Aorta (tissue), 5 donors: ENCODE measurements at places on chromosomes 13 and 19.

- DNase-seq: no peak
These were observed 27.0 kb upstream of the ARGLU1 start for GRCh38 chr13:106594980-106595379.

GRCh38 chr13:68851026-68851425 lies 1256.6 kb upstream of the ATXN8OS start:
- no peak for DNase-seq

DNA sequence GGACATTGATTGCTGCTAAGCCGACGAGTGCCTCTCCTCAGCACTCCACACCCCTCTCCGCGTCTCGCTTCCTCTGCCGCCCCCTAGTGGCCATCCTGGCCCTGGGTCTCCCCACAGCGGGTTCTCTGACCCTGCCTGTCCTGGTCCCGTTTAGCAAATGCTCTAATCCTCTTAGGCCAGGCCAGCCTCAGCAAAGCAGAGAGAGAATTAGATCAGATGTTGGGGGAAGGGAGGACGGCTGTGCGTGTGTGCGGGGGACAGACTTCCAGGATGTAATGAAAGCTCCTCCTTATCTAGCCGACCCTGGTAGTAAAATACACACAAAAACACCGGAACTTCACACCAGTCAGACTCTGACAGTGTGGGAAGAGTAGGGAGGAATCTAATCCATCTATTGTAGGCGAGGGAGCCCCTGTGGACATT lies 4.5 kb downstream of the TPRX2 start:
- DNase-seq: peak; percentile 97

GRCh38 chr13:27774651-27775050 lies 17.6 kb upstream of the GSX1 start:
- DNase-seq: no peak

GRCh38 chr19:29525901-29526729 lies at the start of gene VSTM2B:
Gene VSTM2B, plus strand, starts transcription at chr19:29525994. Its CDS starts 590 bp downstream, at chr19:29526584.
- DNase-seq: no peak

DNA sequence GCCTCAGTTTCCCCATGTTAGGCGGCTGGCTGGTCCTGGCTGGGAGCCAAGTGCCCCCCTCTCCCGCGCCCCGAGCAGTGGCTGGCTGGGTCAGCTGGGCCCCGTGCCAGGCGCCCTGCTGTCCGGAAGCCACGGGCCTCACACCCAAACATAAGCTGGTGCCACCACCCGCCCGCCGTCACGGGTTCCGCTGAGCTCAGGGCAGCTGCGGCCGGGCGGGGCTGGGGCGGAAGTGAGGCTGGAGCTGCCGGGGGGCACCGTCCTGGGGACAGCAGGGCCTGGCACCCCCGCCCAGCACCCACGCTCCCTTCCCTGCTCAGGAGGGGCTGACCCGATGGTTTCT lies 19.3 kb downstream of the HCN2 start:
- DNase-seq: no peak

DNA sequence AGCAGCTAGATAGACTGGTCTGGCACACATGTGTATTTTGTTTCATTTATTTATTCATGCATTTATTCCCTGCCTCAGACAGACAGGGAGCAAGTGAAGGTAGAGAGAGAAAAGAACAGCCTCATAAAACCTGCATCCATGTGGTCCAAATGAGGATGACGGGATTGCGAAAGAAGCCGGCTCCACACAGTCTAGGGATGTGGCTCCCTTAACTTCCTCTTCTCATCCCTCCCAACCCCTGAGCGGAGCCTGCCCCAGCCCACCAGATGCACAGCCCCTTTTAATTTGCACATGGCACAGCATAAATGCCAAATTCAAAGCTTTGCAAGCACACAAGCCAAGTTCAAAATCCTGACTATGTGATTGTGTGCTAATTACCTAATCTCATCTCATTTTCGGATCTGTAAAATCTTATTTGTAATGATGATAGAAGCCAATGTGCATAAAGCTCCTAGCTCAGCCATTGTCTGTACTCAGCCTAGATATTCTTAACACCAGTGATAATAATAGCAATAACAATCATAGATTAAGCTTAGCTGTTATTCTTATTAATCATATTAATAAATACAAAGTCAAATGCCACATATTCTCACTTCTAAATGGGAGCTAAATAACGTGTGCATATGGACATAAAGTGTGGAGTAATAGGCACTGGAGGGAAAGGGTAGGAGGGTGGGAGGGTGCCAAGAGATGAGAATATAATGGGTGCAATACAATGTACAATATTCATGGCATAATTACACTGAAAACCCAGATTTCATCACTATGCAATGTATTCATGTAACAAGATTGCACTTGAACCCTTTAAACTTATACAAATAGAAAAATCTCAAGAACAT lies 156.3 kb downstream of the DCT start:
- DNase-seq: no peak

GRCh38 chr19:12969292-12969988 lies at the start of gene DAND5:
Gene DAND5, plus strand, starts transcription at chr19:12969576. Its CDS starts 85 bp downstream, at chr19:12969661.
- DNase-seq: no peak

DNA sequence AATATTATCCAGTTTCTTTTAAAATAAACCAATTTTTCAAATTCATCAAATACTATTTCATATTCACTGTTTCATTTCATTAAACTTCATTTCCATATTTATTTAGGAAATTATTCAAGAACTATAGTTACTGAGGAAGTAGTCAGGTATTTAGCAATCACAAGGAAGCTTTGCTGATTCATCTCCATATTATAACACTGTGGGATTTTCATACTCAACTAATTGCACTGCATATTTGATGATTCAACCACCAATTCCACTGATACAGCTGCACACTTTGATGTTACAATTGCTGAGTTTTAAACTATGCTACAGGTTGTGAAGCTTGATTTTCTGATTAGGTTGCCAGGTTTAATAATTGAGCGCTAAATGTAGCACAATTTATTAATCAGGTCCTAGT lies 556.8 kb upstream of the SLITRK1 start:
- no peak for DNase-seq

DNA sequence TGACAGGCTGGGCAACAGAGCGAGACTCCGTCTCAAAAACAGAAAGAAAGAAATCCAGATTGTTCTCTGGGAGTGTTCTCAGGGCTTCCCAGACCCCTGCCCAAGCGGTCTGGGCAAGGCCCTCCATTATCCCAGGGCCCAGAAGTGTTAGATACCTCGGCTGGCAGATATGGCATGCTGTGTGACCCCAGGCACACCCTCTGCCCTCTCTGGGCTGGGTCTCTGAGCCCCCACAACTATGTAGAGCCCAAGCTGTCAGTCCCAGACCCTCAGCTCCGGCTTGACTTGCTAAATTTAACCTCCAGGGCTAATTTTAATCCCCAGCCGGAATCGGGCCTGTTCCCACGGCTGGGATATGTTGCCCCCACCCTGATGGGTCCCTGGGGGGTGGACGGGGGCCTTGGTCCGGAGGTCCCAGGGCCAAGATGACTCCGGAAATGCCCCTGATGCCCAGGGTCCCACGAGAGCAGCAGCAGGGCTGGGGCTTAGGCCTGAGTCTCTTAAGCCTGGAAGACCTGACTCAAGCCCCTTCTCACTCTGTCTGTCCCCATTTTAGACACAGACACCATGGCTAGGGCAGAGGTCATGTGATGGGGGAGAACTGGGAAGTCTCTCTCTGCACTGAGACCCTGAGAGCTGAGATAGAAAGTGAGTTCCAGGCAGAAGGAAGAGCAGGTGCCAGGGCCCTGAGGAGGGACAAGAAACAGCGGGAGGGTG lies 14.5 kb upstream of the TMEM161A start:
- no peak for DNase-seq

GRCh38 chr13:73482556-73482955 lies 423.8 kb downstream of the KLF5 start:
- DNase-seq: no peak
